Activated T-helper 17 cell treated with anti-CD3 and anti-CD28 coated beads, Interleukin-2, amount 50 U/mL, for 72 hours (primary cell): ENCODE measurements at places on chromosomes 6 and 20. TPM values are rescaled to one million over a fixed set of nuclear protein-coding genes. Genes with fewer than 3 reads are reported as not detected.

DNA sequence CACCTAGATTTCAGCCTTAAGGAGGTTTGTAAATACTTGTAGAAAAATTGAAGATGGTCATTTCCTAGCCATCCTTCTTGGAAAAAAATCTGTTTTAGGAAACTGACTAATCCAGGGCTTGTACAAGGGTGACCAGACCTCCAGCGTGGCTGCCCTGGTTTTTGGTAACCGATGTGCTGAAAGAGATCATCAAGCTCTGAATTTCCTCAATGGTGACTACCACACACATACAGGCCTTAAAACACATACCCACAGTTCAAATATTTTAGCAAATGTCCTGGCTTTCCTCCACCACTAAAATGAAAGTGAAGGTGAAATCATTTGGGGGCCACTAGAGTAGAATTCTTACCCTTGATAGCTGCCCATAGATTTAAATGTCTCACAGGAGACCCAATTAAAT, 215.3 kb upstream of the SUPT3H start:
- no peak for ATAC-seq

- ATAC-seq, result no peak
These were observed 4.4 kb downstream of the SLC13A3 start for GRCh38 chr20:46646659-46647380.

- ATAC-seq, result no peak
These were observed 741 bp downstream of the PTPN1 start for GRCh38 chr20:50510706-50511542.

GRCh38 chr20:53522696-53523095, 70.9 kb downstream of the ZNF217 start:
- no peak for ATAC-seq

DNA sequence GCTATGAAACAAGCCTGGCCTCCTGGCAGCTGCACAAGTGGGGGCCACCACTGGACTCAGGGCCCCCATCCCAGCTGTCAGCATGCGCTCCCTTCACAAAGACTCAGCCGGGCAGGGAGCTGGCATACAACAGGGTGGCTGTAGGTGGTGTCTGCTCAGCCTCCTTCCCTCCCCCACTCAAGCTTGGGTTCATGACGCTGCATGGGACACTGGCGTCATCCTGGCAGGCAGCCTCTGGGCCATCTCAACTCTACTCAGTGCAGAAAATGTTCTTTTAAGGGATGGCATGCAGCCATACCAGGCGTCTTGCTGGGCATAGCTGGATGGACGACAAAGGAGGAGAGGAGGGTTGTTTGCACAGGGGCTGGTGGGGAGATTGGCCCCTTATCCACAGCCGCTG, 30.5 kb downstream of the SAYSD1 start:
- ATAC-seq, result no peak

GRCh38 chr6:113732384-113732966, 124.7 kb upstream of the MARCKS start:
- ATAC-seq, result no peak

The PLCB1 gene
- 1.8 TPM for total RNA-seq

The CDH22 gene
- total RNA-seq, result not detected
